ENCODE measurements at places on chromosomes 5 and 9. TPM values are rescaled to one million over a fixed set of nuclear protein-coding genes. Genes with fewer than 3 reads are reported as not detected.

- peaks cover 6% of the 10 kb centered on the region for H3K27me3 ChIP-seq
- H3K27ac ChIP-seq: no peak overlapping the region
- H3K4me3 ChIP-seq: no peak overlapping the region
- no peaks in the 10 kb centered on the region for H3K4me1 ChIP-seq
- no peaks in the 10 kb centered on the region for H3K36me3 ChIP-seq
These were observed 73.2 kb downstream of the APTX start for GRCh38 chr9:32928145-32928763.

GRCh38 chr9:84103651-84104377 is 123.2 kb downstream of the RMI1 start:
- peaks cover 33% of the 10 kb centered on the region for H3K27me3 ChIP-seq
- no peaks in the 10 kb centered on the region for H3K36me3 ChIP-seq
- H3K27ac ChIP-seq: no peak overlapping the region
- DNase-seq: no peak
- H3K4me3 ChIP-seq: no peak overlapping the region

DNA sequence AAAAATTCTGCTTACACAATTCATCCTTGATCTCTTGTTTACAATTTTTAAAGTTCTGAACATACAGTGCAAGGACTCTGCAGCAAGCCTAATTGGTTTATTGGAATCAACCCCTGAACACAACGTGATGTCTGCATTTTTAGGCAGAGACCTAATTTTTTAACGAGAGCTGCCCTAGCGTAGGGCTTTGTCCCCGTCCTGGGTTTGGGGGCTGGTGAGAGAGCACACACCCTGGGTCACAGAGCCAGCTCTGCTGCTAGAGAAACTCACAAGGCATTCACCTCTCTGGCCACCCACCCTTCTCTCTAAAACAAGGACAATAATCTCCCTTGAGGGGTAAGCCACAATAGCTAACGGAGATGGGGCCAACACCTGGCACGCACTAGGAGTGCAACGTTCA is 28.2 kb downstream of the SH3PXD2B start:
- H3K27me3 ChIP-seq: peaks cover 5% of the 10 kb centered on the region
- no peak overlapping the region for H3K4me3 ChIP-seq
- H3K4me1 ChIP-seq: no peaks in the 10 kb centered on the region
- no peaks in the 10 kb centered on the region for H3K36me3 ChIP-seq
- H3K27ac ChIP-seq: no peak overlapping the region

DNA sequence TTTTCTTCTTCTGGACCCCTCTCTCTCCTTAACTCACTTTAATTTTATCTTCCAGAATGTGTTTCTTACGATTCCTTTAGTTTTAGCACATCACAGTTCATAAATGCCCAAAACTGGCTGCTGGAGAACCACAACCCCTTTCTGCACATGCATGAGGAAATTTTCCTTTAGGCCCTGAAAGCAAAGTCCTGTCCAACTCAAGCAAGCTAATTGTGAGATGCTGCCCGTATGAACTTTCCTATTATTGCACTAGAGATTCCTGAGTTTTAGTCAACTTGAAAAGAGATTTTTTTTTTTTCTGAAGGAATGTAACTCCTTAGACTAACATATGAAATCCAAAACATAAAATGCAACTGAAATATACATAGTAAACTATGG is 52.1 kb upstream of the DAB2 start:
- no peaks in the 10 kb centered on the region for H3K36me3 ChIP-seq
- H3K4me1 ChIP-seq: no peaks in the 10 kb centered on the region
- peaks cover 4% of the 10 kb centered on the region for H3K27me3 ChIP-seq

DNA sequence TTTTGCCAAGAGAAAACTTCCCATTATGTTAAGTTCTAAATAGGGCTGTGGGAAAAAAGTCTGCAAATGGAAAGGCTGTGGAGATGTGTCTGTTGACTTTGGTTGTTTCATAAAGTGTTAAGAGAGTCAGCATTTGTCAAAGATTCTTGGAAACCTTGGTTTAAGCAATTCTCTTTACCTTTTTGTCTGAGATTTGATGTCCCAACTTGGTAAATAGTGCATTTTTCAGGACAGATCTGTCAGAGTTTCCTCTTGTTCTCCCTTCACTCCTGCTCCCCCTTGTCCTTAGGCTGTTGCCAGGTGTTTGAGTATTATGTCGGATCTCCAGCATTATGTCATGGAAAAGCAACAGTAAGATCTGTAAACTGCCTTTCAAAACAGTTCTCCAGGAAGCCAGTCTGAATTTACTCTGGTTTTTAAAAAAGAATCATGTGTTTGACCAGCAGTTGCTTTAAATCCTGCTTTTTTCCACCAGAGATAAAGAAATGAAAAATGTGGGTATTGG is 79.1 kb upstream of the ADAMTSL1 start:
- no peaks in the 10 kb centered on the region for H3K4me1 ChIP-seq
- DNase-seq: no peak
- no peak overlapping the region for H3K27ac ChIP-seq
- H3K4me3 ChIP-seq: no peak overlapping the region
- H3K27me3 ChIP-seq: peaks cover 2% of the 10 kb centered on the region

ARL14EPL gene
- total RNA-seq: not detected

OCLN gene
- total RNA-seq: 0.56 TPM

ANKRA2 gene
- 22.0 TPM for total RNA-seq

WWC1 gene
- 0.47 TPM for total RNA-seq

CBY3 gene
- total RNA-seq: 1.2 TPM
